ENCODE measurements at places on chromosomes 11 and 22. TPM values are rescaled to one million over a fixed set of nuclear protein-coding genes. Genes with fewer than 3 reads are reported as not detected.

Gene OR10G7
- not detected for total RNA-seq

Gene ST3GAL4
- total RNA-seq, result 1.9 TPM

Gene HTR3B
- total RNA-seq, result not detected

Gene HEPN1
- not detected for total RNA-seq

Gene OR51B5
- 0.67 TPM for total RNA-seq

DNA sequence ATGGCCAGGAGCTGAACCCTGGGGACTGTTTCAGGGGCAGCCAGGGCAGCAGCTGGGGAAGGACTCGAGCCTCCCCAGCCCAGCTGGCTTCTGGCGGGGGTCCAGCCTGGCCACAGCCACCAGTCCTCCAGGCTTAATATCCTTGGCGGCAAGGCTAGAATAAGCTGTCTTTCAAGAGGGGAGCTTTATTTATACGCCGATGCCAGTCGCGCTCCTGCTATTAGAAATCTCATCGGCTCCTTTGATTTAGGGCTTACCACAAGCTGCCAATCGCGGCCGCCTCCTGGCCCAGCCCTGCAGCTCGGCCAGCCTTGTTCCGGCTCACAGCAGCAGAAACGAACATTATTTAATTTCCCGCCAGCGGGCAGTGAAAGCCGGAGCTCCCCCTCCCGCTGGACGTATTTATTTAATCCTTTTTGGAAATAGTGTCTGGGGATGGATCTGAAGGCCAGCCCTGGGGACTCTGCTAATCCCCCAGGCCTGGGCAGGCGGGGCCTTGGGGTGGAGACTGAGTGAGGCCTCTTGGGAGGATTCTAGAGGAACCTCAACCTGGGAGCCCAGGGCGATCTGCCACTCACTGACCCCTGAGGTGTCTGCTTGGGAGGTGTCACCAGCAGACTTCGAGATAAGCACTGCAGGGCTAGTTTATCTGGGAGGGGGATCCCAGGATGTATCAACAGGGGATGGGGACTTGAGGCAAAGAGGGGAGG is 363.1 kb downstream of the MN1 start:
- H3K36me3 ChIP-seq, result no peaks in the 10 kb centered on the region
- H3K4me1 ChIP-seq, result no peaks in the 10 kb centered on the region
- no peak overlapping the region for H3K4me3 ChIP-seq
- H3K27ac ChIP-seq, result no peak overlapping the region
- DNase-seq, result no peak
- H3K27me3 ChIP-seq, result no peaks in the 10 kb centered on the region

- peak; percentile 43 for DNase-seq
- no peaks in the 10 kb centered on the region for H3K36me3 ChIP-seq
Measured at GRCh38 chr22:37267661-37268413, 14.5 kb upstream of the CYTH4 start.

- no peak for DNase-seq
- no peaks in the 10 kb centered on the region for H3K27me3 ChIP-seq
- H3K36me3 ChIP-seq, result no peaks in the 10 kb centered on the region
- no peaks in the 10 kb centered on the region for H3K4me1 ChIP-seq
- H3K27ac ChIP-seq, result no peak overlapping the region
- H3K4me3 ChIP-seq, result no peak overlapping the region
Measured at GRCh38 chr11:70108250-70108649, 30.1 kb downstream of the ANO1 start.

GRCh38 chr11:72570893-72571661 is 103.1 kb downstream of the PDE2A start:
- no peaks in the 10 kb centered on the region for H3K36me3 ChIP-seq
- peaks cover 16% of the 10 kb centered on the region for H3K27me3 ChIP-seq
- H3K4me3 ChIP-seq, result no peak overlapping the region
- no peak for DNase-seq

- H3K27me3 ChIP-seq, result no peaks in the 10 kb centered on the region
- no peak for DNase-seq
- no peak overlapping the region for H3K27ac ChIP-seq
Measured at GRCh38 chr22:38834215-38834953, 9.4 kb downstream of the NPTXR start.

GRCh38 chr11:77125191-77125590 is 2.9 kb upstream of the MYO7A start:
- H3K27me3 ChIP-seq, result no peaks in the 10 kb centered on the region
- peaks cover 15% of the 10 kb centered on the region for H3K4me1 ChIP-seq
- no peaks in the 10 kb centered on the region for H3K36me3 ChIP-seq

GRCh38 chr22:27404441-27404840 is 397.1 kb downstream of the MN1 start:
- no peak overlapping the region for H3K27ac ChIP-seq
- no peak for DNase-seq
- no peaks in the 10 kb centered on the region for H3K4me1 ChIP-seq
- H3K27me3 ChIP-seq, result no peaks in the 10 kb centered on the region

GRCh38 chr22:37503850-37504249 is 15.4 kb downstream of the CARD10 start:
- H3K36me3 ChIP-seq, result no peaks in the 10 kb centered on the region
- no peak for DNase-seq
- no peak overlapping the region for H3K27ac ChIP-seq

DNA sequence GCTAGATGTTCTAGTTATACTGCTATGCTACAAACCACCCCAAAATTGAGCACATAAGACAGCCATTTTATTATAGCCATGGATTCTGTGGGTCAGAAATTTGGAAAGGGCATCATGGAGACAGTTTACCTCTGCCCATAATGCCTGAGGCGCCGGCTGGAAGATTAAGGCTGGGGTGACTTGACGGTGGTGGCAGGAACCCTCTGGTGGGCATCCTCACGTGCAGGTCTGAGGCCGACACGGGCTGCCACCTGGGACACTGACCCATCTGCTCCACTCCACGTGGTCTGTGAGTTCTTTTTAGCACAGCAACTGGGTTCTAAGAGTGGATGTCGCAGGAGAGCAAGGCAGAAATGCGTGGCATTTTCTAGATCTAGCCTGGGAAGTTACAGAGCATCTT is 40.0 kb upstream of the PRDM11 start:
- peaks cover 21% of the 10 kb centered on the region for H3K4me1 ChIP-seq
- no peaks in the 10 kb centered on the region for H3K36me3 ChIP-seq
- H3K27ac ChIP-seq, result no peak overlapping the region
- H3K27me3 ChIP-seq, result no peaks in the 10 kb centered on the region
- DNase-seq, result no peak

- H3K27ac ChIP-seq, result no peak overlapping the region
- DNase-seq, result no peak
- H3K27me3 ChIP-seq, result no peaks in the 10 kb centered on the region
- no peaks in the 10 kb centered on the region for H3K4me1 ChIP-seq
Measured at GRCh38 chr22:21697021-21697771, 31.4 kb downstream of the PPIL2 start.

Data from B cell (primary cell).